ENCODE measurements at places on chromosomes 7 and 10.

- peak; percentile 95 for DNase-seq
Observed at GRCh38 chr7:100801833-100802568, 25.3 kb downstream of the EPHB4 start.

GRCh38 chr7:650339-651031 lies 76.0 kb upstream of the DNAAF5 start:
- no peak for DNase-seq

DNA sequence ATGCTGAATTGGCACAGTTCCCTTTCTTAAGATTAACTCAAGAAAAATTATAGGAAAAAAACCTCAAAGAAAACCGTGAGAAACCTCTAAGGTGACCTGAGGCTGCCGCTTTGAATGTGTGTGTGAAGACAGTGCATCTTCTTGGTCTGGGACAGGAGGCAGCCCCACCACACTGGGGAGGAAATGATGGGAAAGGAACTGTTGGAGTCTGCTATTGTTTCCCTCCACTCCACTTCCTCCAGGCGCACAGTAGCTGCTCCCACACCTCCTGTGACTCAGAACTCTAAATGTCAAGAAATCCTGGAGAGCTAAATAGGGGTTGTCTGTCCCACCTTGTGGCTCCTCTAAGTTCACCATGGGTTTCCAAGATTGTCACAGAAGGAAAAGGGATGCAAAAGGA lies 179.4 kb downstream of the PDE1C start:
- no peak for DNase-seq

- DNase-seq, result no peak
Observed at GRCh38 chr7:158534598-158534997, 53.0 kb downstream of the PTPRN2 start.

DNA sequence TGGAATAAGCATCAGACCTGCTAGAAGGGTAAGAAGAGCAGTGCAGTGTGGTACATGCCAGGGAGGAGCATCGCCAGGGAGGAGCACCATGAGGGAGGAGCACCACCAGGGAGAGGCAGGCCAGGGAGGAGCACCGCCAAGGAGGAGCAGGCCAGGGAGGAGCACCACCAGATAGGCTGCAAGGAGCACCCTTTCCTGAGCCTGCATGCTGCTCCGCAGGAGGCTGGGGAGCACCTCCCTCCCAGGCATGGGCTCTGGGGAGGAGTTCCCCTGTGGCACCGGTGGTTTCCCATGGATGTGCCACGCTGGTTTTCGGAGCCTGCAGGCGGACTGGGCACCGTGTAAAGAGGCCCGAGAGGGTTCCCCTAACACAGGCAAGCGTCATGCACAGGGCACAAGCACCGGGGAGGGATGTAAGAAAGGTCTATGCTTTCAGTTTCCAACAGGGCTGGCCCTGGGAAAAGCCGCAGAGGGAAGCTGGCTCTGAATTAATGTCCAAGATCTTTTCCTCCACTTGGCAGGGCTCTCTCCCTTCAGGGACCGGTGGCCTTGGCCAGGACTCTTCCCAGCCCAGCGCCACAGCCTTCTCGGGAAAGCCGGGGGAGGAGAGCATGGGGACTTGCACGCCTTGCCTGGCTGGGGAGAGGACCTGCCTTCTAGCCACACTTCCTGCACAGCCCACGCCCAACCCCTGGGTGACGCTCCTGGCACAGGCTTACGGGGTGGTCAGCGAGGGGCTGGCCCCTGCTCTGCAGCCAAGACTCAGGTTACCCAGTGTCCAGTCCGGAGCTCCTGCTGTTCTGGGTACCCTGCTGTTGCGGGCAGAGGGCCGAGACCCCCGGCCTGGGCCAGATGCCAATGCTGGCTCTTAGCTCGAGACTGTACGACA lies 11.5 kb upstream of the GPER1 start:
- DNase-seq, result no peak

- DNase-seq, result no peak
Observed at GRCh38 chr10:116253716-116254115, 19.3 kb downstream of the GFRA1 start.

- DNase-seq, result no peak
Observed at GRCh38 chr10:119507115-119507514, 35.4 kb downstream of the RGS10 start.

DNA sequence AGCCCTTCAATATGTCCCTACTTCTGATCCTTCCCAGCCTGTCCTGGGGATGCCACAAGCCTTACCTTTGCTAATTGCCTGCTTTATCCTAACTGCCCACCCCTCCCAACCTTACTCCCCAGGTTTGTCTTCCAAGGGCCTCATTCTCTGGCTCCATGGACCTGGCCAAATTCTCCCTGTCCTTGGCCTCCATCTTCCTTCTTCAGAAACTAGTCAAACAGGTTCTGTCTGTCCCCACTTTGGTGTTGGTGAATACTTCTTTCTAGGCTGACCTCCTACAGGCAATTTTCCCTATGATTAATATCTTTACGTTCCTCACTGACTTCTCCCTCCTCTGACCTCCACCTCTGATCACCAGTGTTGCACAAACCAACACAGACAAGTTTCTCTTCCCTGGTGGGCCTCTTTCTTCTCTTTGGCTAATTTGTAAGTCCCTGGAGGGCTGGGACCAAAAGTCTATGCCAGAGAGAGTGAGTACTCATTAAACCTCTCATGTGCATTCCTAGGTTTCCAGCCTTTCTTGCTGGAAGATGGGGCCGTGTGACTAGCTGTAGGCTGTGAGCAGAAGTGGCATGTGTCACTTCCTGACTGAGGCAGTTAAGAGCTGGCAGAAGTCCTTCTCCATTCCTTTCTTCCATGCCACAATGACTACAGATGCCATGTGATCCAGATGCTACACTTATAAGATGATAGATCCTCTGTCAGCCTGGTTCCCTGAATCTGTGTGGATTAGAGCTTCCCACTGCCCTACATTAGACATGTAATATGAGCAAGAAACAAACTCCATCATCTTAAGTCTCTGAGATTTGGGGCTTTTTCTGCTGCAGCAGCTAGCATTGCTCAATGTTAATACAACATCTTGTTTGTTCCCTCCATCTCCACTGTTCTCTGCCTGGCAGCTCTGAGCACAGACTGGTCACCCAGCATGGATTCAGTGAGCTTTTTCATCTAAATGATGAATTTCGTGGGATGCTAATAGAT lies 382.7 kb downstream of the RPS24 start:
- DNase-seq, result peak; percentile 15

DNA sequence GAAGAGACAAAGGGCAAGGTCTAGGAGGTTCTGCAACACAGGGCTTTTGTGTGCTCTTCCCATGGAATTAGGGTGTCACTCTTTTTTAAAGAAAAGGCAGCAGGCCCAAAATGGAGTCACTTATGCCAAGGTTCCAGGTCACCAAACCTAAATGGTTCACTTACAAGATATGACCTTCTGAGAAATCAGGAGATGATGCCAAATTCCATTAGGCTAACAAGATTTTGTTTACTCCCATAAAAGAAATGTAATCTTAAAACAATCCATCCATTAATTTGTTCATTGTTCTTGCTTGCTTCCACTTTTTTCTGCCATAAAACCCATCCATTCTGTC lies 158.1 kb downstream of the SNX13 start:
- DNase-seq, result no peak

DNA sequence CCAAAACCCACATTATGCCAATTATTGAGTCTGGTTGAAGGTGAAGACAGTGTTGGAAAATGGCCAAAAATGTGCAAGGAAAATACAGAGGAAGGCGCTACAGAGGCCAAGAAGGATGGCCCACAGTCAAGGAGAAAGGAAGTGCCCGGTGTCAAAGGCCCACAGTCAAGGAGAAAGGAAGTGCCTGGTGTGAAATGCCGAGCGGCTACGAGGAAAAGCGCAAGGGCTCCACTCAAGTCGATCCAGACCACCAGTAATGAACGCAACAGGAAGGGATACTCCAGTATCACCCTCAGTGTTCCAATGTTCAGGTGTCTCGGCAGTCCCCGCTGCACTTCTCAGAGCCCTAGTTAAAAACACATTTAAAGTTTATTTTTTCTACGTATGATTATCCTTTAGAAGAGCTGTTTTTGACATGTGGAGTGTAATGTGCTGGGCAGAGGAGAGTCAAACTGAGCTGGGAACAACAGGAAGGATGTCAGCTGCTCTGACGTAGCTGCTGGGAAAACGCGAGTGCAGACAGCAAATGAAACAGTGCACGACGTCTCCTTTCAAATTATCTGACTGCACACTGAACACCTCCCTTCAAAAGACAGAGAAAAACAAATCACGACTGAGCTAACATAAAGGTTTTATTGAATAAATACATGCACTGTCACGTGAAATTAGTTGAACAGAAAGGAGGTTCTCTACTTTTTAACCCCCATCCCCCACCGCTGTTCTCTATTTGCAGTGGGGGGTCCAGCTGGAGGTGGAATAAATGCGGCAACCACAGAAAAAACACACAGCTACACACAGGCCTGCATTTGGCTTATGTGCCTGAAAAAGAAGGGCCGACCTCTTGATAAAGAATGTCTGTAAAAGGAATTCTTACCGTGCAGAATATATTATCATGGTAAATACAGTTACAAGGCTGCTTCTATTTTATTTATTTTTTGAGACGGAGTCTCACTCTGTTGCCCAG lies 26.1 kb upstream of the NCAPG2 start:
- no peak for DNase-seq

DNA sequence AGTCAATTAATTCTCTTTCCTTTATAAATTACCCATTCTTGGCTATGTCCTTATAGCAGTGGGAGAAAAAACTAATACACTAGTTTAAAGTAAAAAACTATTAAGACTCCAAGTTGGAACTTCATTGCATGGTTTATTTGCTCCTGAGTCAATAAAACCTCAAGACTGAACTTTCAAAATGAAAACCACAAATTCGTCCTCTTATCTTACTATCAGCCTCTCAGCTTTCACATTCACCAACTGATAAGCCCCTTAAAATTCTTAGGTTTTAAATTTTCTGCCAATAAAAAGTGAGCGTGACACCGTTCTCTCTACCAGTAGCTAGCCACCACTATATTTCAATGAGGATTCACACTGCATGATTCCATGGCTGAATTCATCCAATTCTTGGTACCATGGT lies 346.4 kb upstream of the NPSR1 start:
- DNase-seq, result no peak

DNA sequence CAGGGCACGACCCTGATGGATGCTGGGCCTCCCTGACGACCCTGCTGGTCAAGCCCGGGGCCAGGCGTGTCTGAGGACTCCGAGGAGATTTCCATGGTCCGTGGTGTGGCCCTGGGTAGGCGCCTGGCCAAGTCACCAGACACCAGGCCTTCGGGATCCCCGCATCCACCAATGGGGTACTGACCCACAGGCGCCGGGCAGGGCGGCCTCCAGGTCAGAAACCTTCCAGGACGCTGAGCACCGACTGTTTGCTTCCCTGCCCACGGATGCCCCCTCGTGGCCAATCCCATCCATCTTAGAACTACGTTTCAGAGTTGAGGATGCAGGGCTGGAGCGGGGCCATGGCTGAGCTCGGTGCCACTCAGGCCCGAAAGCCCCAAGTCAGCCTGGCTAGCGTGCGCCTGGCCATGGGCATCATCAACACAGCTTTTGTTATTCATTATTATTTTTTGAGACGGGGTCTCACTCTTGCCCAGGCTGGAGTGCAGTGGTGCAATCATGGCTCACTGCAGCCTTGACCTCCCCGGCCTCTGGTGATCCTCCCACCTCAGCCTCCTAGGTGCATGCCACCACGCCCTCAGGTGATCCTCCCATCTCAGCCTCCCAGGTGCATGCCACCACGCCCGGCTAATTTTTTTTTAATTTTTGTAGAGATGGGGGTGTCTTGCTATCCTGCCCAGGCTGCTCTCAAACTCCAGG lies 7.1 kb upstream of the AMZ1 start:
- peak; percentile 88 for DNase-seq

DNA sequence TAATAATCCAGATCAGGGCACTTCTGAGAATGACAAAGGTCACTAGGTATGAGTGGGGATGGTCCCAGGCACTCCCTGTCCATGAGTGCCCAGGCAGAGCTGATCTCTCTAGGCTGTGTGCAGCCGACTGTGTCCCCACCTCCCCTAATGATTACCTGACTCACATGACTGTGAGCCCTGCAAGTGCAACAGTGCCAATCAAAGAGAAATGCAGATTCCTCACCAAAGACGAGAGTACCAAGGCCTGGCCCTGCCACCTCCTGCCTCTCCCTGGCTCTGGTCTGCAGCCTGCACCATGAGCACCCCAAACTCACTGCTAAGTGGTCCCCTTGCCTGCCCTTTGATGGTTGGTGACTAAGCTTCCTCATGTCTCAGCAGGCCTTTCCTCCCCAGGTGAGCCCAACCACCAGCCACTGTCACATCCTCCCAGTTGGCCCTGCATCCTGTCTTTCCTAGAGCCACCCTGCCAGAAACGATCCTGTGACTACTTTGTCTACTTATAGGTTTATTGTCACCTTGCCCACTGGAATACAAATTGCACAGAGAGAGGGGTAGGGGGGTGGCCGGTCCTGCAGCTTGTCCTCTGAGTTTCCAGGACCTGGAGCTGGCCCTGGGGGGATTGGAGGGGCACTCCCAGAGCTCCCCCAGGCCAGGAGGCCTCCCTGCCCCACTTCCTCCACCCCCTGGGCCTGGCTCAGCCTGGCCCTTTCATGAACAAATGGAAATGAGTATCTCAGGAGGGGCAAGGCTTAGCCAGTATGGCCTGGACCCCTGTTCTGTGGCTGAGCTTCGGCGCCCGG lies 22.4 kb upstream of the GDF10 start:
- DNase-seq, result no peak

GRCh38 chr10:69634759-69635425 lies 4.8 kb downstream of the FAM241B start:
- DNase-seq, result no peak

DNA sequence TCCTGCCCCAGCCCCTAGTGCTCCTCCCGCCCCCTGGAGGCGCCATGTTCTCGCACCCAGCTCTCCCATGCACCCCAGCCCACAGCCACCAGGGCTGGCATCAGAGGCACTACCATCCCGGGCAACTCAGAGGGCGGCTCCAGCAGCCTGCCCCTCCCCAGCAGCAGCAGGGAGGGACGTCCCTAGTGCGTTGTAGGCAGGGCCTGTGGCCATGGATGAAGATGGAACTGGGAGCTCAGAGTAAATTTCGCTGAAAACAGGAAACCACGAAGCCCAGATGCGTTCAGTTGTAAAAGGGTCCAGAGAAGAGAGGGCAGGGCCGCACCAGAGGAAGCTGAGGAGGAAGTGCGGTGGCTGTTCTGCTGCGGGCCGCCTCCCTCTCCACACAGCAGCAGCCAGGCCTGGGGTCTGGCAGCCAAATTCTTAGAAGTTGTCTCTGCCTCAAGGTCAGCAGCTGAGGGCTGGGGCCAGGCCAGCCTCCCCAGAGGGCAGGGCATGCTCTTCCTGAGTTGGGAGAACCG lies 24.6 kb downstream of the VSIR start:
- no peak for DNase-seq

- no peak for DNase-seq
Observed at GRCh38 chr10:77116904-77117303, 520.7 kb downstream of the KCNMA1 start.

All from adipocyte (in vitro differentiated cells).